ENCODE measurements at places on chromosomes 2 and 18.

GRCh38 chr2:145066151-145066661, 546.3 kb upstream of the ZEB2 start:
- no peak for DNase-seq

GRCh38 chr2:24199968-24200590, 25.2 kb downstream of the FAM228A start:
- no peak for DNase-seq

GRCh38 chr2:179646173-179646769, 215.1 kb downstream of the ZNF385B start:
- no peak for DNase-seq

DNA sequence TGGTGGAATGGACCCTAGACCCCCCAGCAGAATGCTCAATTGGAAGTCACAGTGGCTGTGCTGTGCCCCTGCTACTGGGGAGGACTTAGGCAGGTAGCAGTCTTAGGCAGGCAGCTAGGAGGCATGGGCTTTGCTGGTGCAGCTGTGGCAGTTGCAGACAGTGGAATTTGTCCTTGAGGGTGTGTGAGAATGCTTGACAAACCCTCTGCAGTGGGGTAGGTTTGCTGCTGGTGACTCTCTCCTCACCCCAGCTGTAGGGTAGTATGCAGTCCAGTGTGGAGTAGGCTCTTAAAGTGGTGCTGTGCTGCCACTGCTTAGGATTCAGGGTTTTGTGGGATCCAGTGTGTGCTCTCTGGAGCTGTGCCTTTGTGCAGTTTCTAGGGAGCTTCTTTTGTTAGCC, 61.3 kb downstream of the NUP35 start:
- DNase-seq: no peak

DNA sequence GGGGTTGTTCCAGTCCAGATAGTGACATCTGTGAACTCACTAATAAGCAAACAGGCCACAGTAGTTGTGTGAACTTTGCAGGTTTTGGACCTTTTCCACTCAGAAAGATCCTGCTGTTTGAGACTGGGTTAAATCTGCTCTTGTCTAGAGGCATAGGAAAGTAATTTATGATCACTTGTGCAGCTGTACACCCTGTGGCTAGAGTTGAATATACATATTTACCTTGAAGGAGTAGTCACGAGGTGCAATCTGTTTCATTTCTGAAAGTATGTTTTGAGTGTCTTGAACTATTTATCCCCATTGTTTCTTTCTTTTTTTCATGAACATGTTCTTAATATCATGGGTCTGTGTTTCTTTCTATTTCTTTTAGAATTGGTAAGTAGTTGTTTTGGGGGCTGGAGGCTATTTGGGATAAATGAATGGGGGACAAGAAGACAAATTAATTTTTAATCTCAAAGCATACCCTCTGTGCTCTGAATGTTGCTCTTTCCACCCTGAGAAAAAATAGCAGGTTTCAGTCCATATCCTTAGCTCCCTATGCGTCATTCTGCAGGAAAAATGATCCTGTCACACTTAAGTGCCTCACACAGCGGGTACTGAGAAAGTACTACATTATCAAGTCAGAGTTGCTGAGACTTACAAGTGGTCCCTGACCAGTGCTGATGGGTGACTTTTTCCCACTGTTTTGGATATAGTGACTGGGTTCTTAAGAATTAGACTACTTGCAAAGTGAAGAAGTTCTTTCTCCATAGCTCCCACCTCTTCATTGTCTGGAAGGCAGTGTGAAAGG, 28.2 kb downstream of the DCC start:
- DNase-seq: no peak

- no peak for DNase-seq
Observed at GRCh38 chr18:5417342-5417741, 121.8 kb upstream of the ZBTB14 start.

Data from epithelial cell of esophagus (primary cell).